ENCODE measurements at places on chromosomes 3 and 15.

DNA sequence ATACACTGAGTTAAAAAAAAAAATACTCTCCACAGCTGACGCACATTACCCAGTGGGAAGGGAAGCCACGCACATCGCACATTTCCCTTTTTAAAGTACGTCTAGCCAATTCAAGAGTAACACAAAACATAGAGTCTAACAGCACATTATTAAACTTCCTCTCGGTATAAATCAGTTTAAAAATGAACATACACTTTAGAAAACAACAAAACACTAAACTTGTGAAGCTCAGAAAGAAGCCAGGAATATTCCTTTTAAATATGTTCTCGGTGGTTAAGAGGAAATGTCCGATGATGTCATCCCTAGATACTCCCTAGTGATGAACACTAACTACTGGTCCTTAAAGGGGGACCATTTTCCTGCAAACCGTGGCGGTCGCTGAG, 721 bp downstream of the MYEF2 start:
- no peak for DNase-seq

GRCh38 chr3:134802428-134803050, 7.5 kb downstream of the EPHB1 start:
- no peak for DNase-seq

DNA sequence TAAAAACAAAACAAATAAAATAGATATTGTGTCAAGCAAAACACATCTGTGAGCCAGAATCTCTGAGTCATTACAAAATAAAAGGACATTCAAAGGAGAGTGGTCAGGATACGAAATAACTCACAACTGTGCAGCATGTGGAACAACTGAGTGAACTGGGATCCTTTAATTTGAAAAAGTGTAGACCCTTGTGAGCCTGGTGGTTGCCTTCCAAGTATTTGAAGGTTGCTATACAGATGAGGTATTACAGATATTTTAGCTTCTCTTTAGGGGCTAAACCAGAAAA, 26.7 kb downstream of the KCNMB2 start:
- no peak for DNase-seq

GRCh38 chr3:69231929-69232440, 109.6 kb upstream of the LMOD3 start:
- no peak for DNase-seq

- no peak for DNase-seq
Measured at GRCh38 chr3:154967090-154967489, 113.0 kb upstream of the MME start.

DNA sequence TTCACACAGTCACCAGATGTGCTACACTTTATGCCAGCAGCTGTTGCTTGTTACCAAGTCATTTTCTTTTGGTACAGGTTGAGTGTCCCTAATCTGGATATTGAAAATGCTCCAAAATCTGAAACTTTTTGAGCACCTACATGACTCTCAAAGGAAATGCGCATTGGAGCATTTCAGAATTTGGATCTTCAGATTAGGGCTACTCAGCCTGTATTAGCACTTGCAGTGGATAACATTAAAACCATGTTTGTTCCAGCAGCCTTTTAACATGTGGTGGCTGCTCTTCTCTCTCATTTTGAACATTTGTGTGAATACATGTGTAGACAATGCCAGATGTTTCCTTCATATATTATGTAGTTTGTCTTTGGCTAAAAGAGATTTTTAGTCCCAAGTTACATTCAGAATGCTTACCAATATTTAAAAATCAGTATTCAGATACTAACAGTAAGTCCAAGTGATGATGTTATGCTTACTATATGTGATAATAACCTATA, 230.9 kb upstream of the UBE2E1 start:
- no peak for DNase-seq

GRCh38 chr3:53616321-53616720, 121.9 kb downstream of the CACNA1D start:
- no peak for DNase-seq

- DNase-seq, result no peak
Measured at GRCh38 chr15:64622410-64623260, 152.8 kb downstream of the RBPMS2 start.

GRCh38 chr3:122255757-122256439, 69.2 kb upstream of the CSTA start:
- DNase-seq, result no peak

DNA sequence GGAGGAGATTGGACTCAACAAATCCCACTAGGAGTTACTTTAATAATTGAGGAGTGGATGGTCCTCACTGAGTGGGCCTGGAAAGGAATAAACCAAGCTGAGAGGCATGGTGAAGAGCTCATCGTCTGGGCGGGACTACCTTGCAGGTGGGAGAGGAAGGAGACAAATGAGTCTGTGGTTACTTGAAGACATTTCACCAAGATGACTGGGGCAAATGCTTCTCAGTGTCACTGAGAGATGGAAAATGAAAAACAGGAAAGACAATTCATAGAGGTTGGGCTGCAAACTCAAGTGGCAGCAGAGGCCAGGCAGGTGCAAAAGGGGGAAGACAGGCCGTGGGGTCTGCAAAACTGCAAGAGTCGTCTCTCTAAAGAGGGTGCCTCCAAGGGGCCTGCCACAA, 1.5 kb upstream of the ARHGAP31 start:
- DNase-seq, result no peak

DNA sequence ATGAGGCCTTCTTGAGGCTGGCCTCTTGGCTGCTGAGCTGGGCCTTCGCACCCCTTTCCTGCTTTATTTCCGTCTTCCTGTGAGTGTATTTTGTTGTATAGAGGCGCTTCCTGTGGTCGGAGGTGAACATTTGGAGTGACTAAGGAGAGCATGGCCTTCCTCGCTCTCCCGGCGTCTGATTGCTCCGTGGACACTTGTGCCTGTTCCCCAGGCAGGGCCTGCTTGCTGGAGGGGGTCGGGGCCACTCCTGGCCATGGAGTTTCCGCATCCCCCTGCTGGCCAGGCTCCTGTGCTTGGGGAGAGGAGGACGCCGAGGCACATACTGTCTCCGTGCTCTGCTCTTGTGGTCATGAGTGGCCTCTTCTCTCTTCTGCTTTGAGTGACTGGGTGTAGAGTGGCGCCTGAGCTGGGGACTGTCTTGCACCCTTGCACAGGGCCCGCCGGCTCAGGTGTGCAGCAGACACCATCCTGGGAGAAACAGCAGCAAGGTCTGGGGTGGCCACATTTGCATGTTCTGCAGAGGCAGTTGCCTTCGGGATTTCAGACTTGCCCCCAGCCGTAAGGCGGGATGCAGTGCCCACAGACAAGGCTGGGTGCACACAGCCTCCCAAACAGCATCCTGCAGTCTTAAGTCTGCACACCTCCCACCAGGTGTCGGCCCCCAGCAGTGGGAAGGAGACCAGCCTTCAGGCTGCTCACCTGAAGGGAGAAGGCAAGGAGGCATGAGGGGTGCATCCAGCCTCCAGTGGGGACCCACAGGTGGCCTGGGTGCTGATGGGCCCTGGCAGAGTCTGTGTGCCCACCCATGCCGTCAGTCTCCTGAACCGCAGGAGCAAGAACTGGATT, 16.4 kb downstream of the KLF13 start:
- DNase-seq, result peak; percentile 44

DNA sequence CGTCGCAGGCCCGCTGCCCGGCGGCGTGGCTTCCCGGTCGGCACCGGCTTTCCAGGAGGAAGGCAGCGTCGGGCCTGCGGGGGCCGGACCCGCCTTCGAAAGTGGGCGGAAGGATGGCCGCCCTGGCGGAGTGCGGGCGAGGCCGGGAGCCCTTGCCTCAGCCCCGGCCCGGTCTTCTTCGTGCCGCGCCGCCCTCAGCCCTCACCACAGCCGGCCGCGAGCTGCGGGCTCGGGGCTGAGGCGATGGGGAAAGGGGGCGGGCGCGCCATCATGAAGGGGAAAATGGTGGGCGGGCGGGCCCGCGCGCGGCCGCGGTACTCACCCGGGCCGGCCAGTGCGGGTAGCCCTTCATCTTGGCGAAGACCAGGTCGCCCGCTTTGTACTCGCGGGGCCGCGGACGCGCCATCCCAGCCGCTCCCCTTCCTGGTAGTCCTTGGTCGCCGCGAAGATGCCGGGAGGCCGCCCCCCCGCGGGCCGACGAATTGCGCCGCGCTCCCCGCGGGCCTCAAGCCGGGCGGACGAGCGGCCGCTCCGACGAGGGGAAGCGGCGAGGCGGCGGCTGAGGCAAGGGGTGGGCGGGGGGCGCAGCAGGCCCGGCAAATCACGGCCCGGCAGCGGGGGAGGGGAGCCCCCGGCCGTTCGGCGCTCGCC, 489 bp downstream of the HDGFL3 start:
- DNase-seq, result peak; percentile 75

DNA sequence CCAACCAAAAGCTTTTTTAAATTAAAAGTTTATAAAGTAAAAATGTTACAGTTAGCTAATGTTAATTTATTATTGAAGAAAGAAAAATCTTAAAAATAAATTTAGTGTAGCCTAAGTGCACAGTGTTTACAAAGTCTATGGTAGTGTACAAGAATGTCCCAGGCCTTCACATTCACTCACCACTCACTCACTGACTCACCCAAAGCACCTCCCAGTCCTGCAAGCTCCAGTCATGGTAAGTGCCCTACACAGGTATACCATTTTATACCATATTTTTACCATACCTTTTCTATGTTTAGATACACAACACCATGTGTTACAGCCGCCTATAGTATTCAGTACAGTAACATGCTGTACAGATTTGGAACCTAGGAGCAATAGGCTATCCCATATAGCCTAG, 29.1 kb downstream of the SSR3 start:
- DNase-seq, result no peak

DNA sequence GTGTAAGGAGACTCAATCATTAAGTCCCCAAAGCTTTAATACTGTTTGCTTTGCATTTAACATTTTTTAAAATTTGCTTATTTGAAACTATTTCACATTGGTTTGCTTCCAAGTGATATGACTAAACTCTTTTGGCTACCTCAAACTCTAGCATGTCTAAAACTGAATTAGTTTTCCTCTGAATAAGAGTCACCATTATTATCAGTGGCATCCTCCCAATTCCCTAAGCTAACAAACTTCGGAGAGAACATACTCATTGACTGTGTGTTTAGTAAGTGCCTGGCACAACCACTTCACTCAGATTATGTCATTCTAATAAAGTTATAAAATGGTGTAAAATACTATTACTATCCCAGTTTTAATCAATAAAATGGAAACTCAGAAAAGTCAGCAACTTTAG, 21.9 kb downstream of the ATOSA start:
- no peak for DNase-seq

GRCh38 chr15:63180746-63181145, 8.7 kb upstream of the RAB8B start:
- DNase-seq, result no peak

DNA sequence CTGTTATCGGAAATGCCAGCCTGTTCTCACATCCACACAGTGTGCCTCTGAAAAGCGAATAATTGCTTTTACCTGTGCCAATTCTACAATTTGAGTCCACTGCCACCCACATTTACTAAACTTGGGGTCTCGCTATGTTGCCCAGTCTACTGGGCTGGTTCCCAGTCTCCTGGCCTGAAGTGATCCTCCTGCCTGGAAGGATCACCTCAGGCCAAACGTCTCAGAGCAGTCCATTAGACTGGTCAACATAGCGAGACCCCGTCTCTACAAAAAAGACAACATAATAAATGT, 827 bp upstream of the INO80 start:
- peak; percentile 21 for DNase-seq
